ENCODE measurements at places on chromosomes 2 and 18.
A peak's percentile ranks its signal among the peaks of the same experiment; 100 is the strongest.

DNA sequence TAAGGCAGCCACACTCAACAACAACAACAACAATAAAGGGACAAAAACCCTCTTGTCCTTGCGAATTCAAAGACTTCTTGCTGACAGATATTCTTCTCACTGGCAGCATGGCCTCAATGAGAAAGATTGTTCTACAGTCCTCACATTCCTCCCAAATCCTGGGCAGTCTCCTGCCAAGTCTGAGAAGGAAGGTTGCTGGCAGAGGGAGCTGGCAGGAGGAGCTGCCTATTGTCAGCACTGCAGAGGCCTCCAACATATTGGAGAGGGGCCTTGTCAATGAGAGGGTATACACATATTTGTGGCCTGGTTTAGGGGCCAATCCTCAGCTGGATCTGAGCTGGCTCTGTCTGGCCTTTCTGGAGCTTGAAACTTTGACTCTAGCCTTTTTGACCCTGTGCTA is 63.5 kb downstream of the LAMA3 start:
- no peak for DNase-seq

DNA sequence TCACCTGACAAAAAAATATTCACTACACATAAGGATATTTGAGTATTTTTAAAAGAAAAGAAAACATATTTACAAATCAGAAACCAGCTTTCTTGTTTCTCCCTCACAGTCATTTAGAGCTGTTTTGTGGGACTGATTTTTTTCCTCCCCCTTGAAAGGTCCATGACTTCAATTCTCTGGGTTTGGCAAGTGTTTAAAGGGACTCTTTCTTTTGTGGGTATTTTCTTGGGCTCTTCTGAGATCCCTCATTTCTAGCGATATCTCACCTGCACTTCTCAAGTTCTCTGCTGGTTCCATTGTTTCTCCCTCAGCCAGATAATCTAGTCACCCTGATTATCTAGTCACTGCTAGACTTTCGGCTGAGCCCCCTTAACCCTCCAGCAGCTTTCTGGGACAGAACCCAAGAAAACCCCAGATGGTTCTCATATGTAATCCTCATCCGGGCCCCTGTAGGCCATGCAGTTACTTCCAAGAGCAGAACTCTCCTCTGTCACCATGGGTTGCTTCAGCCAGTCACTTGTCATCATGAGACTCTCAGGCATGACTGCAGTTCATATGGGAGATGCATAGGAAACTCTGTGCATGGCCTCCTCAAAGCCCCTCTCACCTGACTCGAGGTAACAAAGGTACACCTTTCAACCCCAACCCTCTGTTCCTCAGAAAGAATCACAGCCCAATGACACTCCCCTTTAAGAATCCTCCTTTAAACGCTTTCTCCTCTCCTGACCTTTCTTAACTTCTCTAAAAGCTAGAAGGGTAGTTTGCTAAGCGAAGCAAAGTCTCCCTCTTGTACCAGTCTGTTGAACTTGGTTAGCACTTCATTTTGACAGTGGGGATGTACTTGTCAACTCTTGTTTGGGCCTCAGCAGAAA is 36.7 kb upstream of the ITGA4 start:
- no peak for DNase-seq

DNA sequence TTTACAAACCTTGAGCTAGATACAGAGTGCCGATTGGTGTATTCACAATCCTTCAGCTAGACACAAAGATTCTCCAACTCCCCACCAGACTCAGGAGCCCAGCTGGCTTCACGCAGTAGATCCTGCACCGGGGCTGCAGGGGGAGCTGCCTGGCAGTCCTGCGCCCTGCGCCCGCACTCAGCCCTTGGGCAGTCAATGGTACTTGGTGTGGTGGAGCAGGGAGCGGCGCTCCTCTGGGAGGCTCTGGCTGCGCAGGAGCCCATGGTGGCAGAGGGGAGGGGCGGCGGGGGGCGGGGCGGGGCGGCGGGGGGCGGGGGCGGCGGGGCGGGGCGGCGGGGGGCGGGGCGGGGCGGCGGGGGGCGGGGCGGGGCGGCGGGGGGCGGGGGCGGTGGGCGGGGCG is 923.4 kb downstream of the SOCS6 start:
- no peak for DNase-seq

DNA sequence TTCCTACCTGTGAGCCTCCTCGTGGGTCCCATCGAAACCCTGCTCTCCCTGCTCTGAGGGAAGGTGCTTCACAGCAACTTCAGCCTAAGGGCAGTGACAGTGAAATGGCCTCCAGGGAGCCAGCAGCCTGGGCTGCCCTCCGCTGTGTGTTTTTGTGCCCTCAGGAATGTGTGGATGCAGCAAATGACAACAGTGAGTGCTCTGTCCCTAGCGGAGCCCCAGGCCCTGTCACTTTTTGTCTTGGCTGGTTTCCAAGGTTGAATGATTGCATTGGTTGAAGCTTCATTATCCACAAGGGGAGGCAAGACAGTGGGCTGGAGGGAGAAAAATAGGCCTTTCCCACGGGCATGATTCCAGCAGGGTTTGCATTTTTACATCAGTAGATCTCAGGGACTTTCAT is 42.9 kb downstream of the STON1 start:
- no peak for DNase-seq

- no peak for DNase-seq
Observed at GRCh38 chr2:222074674-222075073, 224.1 kb downstream of the PAX3 start.

DNA sequence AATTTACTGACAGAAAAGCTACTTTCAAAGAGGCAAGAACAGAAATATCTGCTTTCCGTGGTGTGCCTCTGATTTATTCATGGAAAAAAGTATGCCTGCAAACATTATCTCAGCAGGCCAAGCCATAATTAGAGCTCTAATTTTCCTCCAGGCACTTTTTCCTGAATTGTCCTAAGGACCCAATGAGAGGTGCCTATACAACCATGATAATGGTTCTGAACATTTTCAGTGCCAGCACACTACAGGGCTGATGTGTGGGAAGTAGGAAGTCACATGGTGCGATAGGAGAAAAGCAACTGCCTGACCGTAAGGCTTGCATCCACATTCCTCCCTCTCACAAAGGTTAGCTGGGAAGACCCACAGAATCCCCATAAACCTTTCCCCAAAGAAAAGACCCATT is 45.9 kb upstream of the EGR4 start:
- no peak for DNase-seq

DNA sequence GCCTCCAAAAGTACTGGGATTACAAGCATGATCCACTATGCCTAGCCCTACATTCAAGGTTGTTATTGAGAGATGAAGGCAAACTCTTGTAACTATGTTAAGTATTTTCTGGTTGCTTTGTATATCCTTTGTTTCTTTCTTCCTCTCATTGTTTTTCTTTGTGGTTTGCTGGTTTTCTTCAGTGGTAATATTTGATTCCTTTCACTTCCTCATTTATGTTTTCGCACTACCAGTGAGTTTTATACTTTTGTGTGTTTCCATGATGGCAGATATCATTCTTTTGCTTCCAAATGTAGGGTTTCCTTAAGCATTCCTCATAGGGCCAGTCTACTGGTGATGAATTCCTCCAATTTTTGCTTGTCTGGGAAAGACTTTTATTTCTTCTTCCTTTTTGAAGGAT is 90.2 kb downstream of the NCK2 start:
- DNase-seq: no peak

DNA sequence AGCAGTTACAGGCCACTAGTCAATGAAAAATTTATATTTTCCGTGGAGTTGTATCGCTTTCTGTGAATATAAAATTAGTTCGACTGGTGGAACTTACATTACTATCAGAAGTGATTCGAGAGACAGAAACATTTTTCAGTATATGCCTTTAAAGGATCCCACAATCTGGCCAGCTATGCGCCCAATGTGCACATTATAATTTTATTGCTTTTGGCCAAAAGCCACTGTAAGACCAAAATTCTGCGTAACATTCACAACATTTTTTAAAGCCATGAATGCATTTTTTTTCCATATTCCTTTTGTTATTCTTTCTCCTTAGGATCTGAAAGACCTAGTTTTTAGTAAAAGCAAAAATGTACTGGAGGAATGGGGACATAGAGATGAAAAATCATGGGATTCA is 131.0 kb upstream of the CHAC2 start:
- DNase-seq: no peak

DNA sequence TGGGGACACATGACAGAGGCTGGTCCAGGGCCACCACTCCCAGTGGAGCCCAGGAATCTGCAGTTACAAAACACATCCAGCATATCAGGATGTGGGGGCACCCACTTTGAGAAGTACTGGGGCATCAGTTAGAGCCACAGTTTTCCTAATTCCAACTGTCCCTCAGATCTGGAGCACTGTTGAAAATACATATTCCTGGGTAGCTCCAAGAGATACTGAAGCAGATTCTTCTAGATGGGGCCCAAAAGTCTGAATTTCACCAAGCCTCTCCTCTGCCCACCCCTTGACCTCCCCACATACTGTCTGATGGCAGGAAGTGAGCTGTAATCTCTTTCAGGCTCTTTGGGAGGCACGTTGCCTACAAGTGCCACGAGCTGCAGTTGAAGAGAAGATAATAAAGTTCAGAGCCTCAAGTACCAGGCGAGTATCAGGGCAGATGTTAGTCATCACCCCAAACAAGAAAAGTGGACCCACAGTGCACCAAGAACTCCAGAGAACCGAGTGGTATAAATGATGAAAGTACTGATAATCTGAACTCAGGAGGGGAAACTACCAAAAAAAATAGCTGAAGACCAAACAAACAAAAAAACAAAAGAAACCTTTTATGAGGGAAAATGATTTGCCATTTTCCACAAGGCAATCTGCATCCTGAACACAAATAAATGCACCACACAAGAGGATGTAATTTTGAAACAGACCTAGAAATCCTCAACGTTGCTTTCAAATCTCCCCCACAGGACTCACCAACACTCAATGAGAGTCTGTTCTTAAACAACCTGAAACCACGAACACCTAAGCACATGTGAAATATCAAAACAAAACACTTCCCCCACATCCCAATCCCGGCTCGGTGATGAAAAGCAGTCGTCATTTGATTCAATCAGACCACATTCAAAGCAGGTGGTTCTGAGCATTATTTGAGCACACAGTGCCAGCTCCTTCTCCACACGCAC is 98.7 kb downstream of the TCF4 start:
- no peak for DNase-seq

- DNase-seq: no peak
Observed at GRCh38 chr2:210938228-210938627, 381.8 kb downstream of the CPS1 start.

GRCh38 chr2:134365356-134365755 is 111.5 kb downstream of the MGAT5 start:
- DNase-seq: peak; percentile 22

DNA sequence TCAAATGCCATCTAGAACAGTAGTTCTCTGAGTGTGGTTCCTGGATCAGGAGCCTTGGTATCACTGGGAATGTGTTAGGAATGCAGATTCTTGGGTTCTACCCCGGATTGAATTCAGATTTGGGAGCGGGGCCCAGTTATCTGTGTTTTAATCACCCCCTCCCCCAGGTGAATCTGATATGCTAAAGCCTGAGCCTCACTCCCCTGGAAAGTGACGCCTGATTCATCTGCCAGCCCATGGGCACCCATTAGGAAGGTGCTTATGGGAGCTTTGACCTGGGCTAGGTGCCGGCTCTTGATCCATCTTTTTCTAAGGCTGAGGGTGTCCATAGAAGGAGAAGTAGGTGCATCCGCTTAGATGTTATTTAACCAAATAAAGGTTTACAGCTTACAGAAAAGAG is 199.4 kb downstream of the NEDD4L start:
- DNase-seq: no peak

DNA sequence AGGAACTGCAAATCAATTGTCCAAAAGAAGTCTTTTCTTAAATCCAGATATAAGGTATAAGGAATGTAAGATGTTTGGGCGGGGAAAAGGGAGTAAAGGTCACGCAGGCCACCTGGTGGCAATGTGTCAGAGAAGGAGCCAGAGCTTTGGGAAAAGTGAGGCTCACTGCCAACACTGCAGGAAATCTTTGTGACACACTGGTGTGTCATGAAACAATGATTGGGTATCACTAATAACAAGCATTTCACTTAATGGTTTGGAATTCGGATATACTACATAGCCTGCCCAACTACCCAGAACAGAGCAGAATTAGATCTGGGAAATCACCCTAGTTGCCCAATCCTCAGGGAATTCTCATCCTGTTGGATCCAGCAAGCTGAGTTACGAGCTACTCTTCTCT is 61.0 kb downstream of the RBMS1 start:
- DNase-seq: peak; percentile 93

GRCh38 chr2:106161938-106162820 is 31.9 kb downstream of the UXS1 start:
- no peak for DNase-seq

GRCh38 chr2:8368463-8368862 is 313.4 kb upstream of the ID2 start:
- DNase-seq: no peak

GRCh38 chr2:69086466-69086865 is 73.5 kb downstream of the ANTXR1 start:
- peak; percentile 63 for DNase-seq

- DNase-seq: no peak
Observed at GRCh38 chr2:233807215-233807865, 29.2 kb downstream of the MROH2A start.

- DNase-seq: no peak
Observed at GRCh38 chr2:121491518-121491917, 39.2 kb upstream of the RNU4ATAC start.

DNA sequence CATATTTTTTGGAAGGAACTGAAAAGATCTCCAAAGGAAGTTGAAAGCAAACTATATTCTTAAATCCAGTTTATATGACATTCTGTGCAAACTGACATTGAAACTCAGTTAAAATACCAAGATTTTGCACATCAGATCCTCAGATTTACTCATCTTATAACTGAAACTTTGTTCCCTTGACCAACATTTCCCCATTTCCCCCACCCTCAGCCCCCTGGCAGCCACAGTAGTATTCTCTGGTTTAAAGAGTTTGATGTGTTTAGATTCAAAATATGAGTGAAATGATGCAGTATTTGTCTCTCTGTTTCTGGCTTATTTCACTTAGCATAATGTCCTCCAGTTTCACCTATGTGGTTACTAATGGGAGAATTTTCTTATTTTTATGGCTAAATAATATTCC is 99.2 kb upstream of the ITGA4 start:
- no peak for DNase-seq

DNA sequence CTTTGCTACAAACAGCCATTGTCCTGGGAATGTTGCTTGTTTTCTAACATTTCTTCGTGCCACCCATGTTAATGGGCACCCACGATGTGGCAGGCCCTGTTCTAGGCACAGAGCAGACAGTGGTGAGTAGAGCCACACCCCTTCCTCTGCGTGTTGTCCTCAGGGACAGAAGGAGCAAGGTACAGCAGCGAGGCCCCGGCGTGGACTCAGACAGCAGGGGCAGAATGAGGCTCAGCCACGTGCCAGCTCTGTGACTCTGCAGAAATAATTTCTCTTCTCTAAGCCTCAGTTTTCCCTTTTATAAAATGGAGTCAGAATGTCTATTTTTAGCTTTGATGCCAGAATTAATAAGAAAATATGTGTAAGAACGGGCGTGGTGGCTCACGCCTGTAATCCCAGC is 401.7 kb downstream of the TSN start:
- DNase-seq: no peak

DNA sequence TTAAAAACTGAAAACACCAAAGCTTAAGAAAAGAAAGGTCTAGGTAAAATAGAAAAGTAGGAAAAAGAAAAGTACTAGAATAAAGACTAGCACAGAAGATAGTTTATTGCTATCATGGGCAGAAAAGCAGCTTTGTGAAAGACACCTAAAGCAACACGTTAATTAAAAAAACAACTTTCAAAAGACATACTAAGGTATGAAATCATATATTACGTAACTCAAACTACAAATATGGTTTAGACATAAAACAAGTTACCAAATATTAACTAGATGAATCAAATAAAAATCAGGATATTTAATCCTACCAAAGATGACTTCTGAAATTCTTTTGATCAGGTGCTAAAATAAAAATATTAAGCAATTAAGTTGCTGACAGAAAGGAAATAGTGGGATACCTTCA is 30.3 kb downstream of the RTTN start:
- no peak for DNase-seq

- no peak for DNase-seq
Observed at GRCh38 chr2:65765376-65765775, 333.0 kb upstream of the SPRED2 start.
